ENCODE measurements at places on chromosomes 13 and 19.

DNA sequence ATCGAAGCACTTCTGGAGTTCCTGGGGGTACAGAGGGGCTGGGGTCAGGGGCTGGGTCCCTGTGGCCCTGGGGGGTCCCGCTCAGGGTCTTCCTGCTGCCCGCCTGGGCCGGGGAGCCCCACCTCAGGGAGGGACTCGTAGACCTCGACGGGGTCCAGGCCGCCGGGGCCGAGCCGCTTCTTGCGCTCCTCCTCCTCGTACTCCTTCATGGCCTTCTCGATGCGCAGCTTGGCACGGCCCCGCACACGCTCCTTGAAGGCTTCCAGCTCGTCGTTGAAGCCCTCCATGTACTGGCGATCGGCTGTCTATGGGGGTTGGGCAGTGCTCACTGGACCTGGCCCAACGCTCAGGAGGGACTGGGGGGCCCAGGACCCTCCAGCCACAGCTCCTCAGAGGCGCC lies 10.2 kb downstream of the CDC37 start:
- no peak overlapping the region for H3K4me3 ChIP-seq
- DNase-seq = no peak
- H3K36me3 ChIP-seq = peaks cover 37% of the 10 kb centered on the region
- H3K4me1 ChIP-seq = no peaks in the 10 kb centered on the region

DNA sequence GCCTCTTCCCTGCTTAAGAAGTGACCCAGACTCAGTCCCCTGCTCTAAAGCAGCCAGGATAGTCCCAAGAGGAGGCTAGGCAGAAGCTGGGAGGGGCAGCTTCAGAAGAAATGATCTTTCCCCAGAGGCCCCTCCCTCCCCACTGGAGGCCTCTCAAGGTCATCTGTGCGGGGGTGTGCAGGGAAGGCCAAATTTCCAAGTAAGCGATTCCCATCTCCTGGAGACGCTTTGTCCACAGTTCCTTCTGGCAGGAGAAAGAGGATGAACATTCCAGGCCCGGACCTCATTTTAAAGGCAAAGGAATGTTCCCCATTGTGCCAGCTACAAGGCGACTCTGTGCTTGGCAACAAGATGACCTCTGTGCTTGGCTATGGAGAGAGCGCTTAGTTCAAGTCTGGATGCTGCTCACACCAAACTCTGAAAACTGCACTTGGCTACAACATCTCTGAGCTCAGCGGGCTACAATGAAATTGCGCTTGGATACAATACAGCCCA lies 23.5 kb downstream of the COL5A3 start:
- H3K4me1 ChIP-seq = no peaks in the 10 kb centered on the region
- H3K27me3 ChIP-seq = no peaks in the 10 kb centered on the region
- no peak for DNase-seq
- H3K4me3 ChIP-seq = no peak overlapping the region
- H3K27ac ChIP-seq = no peak overlapping the region

- H3K4me3 ChIP-seq = no peak overlapping the region
- no peaks in the 10 kb centered on the region for H3K36me3 ChIP-seq
- no peak overlapping the region for H3K27ac ChIP-seq
- no peaks in the 10 kb centered on the region for H3K27me3 ChIP-seq
- H3K4me1 ChIP-seq = no peaks in the 10 kb centered on the region
Measured at GRCh38 chr19:31146015-31146414, 203.2 kb downstream of the TSHZ3 start.

GRCh38 chr19:5308451-5309437 lies 31.9 kb downstream of the PTPRS start:
- no peak overlapping the region for H3K4me3 ChIP-seq
- no peaks in the 10 kb centered on the region for H3K27me3 ChIP-seq
- peak overlapping the region; percentile 75 for H3K27ac ChIP-seq
- peak; percentile 79 for DNase-seq
- no peaks in the 10 kb centered on the region for H3K36me3 ChIP-seq

- peak overlapping the region; percentile 74 for H3K27ac ChIP-seq
- H3K36me3 ChIP-seq = no peaks in the 10 kb centered on the region
- H3K4me3 ChIP-seq = no peak overlapping the region
- DNase-seq = peak; percentile 80
- H3K27me3 ChIP-seq = no peaks in the 10 kb centered on the region
Measured at GRCh38 chr19:41409288-41409687, 11.7 kb downstream of the BCKDHA start.

Measured in pancreas (tissue), 10 donors.